ENCODE measurements at places on chromosomes 6 and 20.
A peak's percentile ranks its signal among the peaks of the same experiment; 100 is the strongest.

DNA sequence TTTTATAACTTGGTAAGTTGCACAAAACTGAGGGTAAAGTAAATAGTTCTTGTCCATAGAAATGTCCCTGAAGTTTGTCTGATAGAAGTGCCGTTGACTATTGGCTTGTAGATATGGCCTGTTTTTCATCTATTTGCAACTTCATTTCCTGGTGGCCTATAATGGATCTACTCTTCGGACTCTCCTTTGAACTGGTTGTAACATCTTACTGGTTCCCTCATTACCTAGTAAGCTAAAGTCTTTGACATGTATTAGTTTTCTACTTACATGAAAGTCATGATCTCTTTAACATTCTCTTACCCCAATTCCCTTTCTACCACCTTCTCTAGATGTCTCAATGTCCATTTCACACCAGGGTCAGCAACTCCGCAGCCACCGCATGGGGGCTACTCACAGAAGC lies 146.3 kb downstream of the GRM4 start:
- no peak for DNase-seq

GRCh38 chr6:93242049-93242448 lies 177.3 kb downstream of the EPHA7 start:
- no peak for DNase-seq

- no peak for DNase-seq
These were observed 69.7 kb upstream of the LY86 start for GRCh38 chr6:6518631-6519427.

DNA sequence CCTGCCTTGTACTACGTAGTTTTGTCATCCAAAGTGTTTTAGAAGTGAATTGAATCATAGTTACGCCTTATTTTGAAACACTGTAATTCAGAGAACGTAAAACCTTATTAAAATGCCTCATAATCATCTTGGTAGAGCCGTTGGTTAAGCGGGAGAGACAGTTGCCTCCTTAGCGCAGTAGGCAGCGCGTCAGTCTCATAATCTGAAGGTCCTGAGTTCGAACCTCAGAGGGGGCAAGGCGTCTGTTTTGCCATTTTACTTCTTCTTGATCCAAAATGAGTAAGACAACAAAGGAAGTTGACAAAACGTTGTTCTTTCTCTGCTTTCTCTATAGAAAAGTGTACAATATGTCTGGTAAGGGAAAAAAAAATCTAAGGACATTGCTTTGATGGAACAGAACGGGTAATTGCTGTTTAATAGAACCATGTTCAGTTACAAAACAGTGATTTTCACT lies 20.7 kb upstream of the TRIM27 start:
- peak; percentile 21 for DNase-seq

DNA sequence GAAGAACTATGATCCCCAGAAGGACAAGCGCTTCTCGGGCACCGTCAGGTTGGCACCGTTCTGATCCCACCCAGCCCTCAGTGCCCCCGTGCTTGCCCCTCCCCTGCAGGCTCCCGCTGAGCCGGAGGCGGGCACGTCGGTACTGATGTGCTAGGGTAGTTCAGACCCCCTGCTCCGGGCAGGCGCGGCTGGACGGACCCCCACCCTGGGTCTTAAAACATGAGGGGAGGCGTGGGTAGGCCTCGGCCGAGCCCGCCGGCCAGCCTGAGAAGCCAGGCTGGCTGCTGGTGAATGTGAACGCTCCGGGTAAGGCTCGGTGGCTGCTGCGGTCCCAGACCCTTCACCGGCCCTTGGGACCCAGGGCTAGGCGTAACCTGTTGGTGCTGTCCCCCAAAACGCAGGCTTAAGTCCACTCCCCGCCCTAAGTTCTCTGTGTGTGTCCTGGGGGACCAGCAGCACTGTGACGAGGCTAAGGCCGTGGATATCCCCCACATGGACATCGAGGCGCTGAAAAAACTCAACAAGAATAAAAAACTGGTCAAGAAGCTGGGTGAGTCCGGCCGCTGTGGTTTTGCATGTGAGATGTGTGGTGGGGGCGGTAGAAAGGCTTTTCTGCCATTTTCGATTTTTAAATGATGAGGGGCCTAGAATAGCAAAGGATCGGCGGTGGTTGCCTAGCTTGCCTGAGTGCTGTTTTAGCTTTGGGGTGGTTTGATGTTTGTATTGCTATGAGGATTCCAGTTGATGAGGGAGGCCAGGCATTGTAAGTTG lies 964 bp downstream of the RPL10A start:
- no peak for DNase-seq

- peak; percentile 20 for DNase-seq
These were observed 28.8 kb downstream of the PDE7B start for GRCh38 chr6:135880066-135880972.

DNA sequence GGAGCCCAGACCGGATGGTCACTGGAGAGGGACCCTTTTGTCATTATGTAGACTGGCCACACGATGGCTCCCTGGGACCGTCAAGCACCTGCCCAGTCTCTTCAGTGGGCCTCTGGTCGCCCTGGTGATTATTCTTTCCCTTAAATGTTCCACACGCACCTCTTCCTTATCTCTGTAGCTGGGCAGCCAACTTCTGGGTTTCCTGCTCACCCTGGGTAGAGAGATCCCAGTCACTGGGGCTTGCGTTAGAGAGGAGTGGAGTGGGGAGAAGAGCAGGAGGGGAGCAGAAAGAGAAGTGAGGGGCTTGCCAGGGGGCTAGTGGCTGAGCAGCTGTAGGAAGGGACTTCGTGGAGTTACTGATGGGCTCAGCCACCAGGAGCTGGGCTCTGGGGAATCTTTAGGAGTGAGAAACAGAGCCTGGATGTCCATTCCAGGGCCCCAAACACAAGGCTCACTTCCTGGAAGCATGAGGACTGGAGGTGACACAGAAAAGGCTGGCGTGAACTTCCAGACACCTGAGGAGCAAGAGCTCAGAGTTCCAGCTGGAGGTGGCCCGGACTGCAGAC lies 150.1 kb downstream of the DHX35 start:
- no peak for DNase-seq

- no peak for DNase-seq
These were observed 1.6 kb upstream of the ID4 start for GRCh38 chr6:19835605-19836004.

GRCh38 chr6:25511376-25511775 lies 140.6 kb upstream of the SCGN start:
- no peak for DNase-seq

GRCh38 chr6:24126586-24127192 lies 674 bp downstream of the NRSN1 start:
- DNase-seq, result no peak
